Stimulated activated CD4-positive, alpha-beta T cell treated with anti-CD3 and anti-CD28 coated beads, TNF-alpha, amount 100 ng/mL, for 4 hours (primary cell): ENCODE measurements at places on chromosomes 6 and 20.

- DNase-seq, result no peak
These were observed 130.2 kb upstream of the AKIRIN2 start for GRCh38 chr6:87832025-87832825.

DNA sequence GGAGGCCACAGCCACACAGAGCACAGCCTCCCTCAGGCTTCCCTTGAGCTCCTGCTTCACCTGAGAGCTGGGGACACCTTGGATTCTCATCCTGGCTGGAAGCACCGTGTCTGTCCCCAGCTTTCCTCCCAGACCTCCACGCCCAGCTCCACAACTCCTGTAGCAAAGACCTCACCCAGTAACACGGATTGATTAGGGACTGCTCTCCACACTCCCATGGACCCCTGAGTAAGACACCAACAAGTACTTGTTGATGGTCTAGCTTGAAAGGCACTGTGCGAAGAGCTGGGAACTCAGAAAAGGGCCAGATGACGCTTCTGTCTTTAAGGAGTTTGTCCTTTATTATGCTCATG lies 109.6 kb downstream of the DLL1 start:
- no peak for DNase-seq

GRCh38 chr6:3869632-3870527 lies 20.7 kb downstream of the FAM50B start:
- DNase-seq, result no peak

GRCh38 chr20:24915440-24915839 lies 33.6 kb upstream of the CST7 start:
- no peak for DNase-seq

DNA sequence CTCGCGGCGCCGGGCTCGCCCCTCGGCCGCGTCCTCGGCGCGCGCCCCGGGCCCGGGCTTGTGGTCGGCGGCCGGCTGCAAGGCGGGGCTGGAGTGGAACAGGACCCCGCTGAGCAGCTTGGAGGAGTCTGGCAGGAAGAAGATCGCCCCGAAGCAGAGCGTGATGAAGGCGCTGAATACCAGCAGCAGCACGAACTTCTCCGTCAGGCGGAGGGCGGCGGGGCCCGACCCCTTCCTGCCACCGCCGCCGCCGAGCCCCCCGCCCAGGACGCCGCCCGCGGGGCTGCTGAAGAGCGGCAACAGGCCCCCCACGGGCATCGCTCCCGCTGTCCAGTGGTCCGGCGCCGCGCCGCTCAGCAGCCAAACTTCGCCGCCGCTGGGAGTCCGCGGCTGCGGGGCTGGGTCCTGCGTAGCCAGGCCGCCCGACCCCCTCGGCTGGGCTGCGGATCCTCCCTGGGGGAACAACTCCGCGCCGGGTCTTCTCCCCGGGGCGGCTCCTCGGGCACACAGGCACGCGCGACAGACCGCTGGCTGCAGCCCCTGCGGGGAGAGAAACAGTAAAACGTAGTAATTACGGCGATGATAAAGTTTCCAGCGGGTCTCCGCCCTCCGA lies 707 bp downstream of the MAN1A1 start:
- DNase-seq, result no peak

- DNase-seq, result no peak
These were observed 5.5 kb upstream of the TFAP2D start for GRCh38 chr6:50707652-50708300.

DNA sequence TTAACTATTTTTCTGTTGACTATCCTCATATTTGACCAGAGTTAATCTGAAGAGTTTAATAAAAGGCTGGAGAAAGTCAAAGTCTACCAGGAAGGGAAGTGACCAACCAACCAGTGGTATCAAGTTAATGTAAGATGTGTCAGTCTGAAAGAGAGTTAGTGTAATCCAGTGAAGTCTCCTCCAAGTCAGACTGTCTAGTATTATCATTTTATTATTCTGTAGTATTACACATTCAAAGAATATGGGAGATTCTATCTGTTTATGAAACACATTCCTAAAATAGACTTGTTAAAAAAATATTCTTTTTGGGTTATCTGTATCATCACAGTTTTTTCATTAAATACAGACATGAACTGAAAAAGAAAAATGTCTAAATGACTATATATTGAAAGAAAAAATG lies 194.4 kb downstream of the BTBD9 start:
- DNase-seq, result no peak

GRCh38 chr20:54517241-54517975 lies 42.0 kb downstream of the DOK5 start:
- DNase-seq, result no peak

DNA sequence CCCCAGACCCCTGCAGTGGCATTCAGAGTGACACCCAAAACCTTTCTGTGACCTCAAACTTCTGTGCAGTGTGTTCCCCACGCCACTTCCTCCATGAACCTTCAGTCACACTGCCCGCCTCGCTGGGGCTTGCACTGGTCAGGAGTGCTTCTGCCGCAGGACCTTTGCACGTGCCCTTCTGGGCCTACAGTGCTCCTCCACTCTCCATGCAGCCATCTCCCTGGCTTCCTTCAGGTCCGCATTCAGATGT lies 27.1 kb downstream of the SYNJ2 start:
- DNase-seq, result no peak
